ENCODE measurements at places on chromosomes 3 and 15. TPM values are rescaled to one million over a fixed set of nuclear protein-coding genes. Genes with fewer than 3 reads are reported as not detected.

- DNase-seq, result no peak
Observed at GRCh38 chr3:39187372-39188155, 4.8 kb downstream of the XIRP1 start.

DNA sequence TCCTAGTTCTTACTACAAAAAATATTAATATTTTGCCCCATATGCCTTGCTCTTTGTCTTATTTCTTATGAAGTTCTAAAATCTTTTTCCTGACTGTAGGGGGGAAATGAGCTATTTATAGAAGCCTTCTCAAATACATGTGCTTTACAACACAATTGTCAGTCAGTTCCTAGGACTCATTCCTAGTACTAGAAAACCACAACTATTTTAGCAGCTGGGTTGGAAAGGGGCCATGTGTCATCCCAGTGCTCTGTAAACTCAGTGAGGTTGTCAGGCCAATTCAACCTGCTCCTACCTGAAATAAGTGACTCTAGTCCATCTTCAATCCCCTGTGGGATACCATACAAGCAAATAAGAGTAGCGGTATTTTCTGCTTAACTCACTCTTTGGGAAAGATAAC is 153.8 kb downstream of the ULK4 start:
- no peak for DNase-seq

DNA sequence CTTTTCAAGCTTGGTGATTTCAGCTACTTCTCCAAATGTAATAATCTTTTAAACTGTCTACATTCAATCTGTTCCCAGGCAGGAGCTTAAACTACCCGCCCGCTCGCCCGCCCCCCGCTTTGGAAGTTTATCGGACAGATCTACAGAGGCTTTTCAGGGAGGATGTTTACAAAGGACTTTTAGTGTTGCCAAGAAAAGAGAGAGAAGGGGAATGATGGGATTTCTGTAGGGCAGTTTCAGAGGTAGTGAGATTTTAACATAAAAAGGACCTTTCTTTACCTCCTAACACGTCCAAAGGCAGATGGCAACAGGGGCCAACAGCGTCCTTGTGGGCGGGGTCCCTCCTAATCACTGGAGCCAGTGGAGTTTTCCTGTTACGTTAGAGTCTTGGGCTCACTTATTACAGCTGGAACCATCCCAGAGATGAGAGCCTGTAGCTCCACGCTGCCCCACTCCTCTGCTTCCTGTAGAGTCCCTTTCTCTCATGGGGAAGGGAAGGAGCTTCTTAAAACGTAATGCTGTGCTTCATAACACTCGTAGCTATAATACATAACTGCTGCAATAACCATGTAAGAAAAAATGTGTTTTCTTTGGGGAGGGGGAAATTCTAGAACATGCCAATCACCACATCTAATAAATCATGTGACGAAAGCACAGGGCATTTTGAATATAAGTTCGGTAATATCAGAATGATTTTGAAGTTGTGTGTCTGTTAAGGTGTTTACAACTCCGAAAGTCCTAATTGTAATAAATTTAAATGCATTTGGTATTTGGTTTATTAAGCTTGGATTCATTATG is 30.9 kb downstream of the HES1 start:
- no peak for DNase-seq

GRCh38 chr15:32105258-32106241 is 75.2 kb downstream of the CHRNA7 start:
- no peak for DNase-seq

The TMEM212 gene
- total RNA-seq, result not detected

The TERC gene
- total RNA-seq, result 61.5 TPM

DNA sequence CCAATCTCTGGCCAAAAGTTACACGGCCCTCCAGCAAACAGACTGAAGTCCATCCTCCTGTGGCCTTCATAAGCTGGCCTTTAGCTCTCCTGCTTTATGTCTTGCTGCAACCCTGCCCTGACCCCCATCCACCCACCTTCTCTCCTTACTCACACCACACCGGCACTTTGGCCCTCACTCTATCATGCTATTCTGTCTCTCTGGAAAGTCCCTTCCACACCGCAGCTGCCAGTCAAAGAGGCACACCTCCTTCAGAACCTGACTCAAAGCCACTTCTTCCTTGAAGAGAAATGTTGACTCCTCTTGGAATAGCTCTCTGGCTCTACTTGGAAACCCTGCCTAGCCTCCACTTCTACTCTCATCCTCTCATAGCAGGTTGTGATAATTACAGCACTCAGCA is 4.5 kb downstream of the GPR156 start:
- DNase-seq, result no peak

DNA sequence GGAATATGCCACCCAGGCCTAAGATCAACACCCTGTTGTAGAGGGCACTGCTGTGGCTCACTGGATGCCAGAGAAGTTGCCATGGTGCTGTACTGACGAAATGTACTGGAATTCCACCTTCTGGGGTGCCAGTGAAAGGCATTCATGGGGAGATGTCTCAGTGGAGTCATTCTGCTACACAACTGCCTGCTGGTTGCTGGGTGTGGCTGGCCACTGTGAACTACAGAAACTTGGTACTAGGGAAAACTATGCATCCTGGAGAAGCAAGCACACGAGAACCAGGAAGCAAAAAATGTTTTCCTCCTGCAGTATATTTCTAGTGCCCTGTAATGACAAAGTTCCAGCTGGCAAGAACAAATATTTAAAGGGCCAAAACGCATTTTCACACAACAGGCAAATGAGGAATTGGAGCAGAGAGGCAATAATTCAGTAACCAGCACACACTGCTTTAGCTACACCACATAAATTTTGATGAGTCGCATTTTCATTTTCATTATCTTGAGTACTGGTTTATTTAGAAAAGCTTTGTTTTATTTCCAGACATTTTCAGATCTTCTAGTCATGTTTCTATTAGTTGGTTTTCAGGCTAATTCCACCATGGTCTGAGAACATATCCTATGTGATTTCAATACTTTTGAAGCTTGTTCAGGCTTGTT is 18.3 kb upstream of the RFX7 start:
- no peak for DNase-seq

The CYP11A1 gene
- 1.3 TPM for total RNA-seq

DNA sequence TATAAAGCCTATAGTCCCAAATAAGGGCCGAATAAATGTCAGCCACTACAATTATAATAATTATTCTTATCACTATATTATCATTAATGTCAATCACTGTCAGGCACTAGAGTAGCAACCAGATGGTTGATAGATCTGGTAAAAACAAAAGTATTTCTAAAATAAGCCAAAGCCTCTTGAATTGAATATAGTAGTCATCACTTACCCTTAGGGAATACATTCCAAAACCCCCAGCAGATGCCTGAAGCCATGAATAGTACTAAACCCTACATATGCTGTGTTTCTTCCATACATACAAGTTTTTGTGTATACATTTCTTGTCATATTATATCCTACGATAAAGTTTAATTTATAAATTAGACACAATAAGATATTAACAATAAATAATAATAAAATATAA is 59.1 kb downstream of the LRRC3B start:
- DNase-seq, result no peak

GRCh38 chr15:90062023-90062442 is 40.2 kb downstream of the IDH2 start:
- DNase-seq, result no peak

The NEDD4 gene
- total RNA-seq, result 66.6 TPM

DNA sequence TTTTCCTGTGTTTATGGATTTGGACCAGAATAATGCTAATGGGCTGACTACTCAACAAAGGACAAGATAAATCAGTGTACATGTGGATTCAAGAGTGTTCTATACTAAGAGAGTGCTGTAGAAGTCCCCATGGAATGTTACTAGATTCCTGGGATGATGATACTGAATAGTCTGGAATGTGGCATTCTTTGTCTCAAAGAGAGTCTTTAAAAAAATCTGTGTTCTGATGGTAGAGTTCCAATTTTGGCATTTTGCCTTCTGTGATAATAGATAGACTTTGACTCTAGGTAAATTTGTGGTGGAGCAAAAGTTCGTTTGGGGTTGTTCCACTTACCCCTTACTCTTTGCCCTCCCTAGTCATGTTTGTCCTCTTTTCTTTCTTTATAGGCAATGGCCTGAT is 43.7 kb downstream of the NMD3 start:
- DNase-seq, result peak; percentile 61

GRCh38 chr15:66186049-66186825 is 67.3 kb downstream of the MEGF11 start:
- DNase-seq, result no peak

- no peak for DNase-seq
Observed at GRCh38 chr15:99425657-99426301, 140.0 kb upstream of the MEF2A start.

The ROPN1B gene
- not detected for total RNA-seq

The GOLGA6B gene
- total RNA-seq, result not detected

DNA sequence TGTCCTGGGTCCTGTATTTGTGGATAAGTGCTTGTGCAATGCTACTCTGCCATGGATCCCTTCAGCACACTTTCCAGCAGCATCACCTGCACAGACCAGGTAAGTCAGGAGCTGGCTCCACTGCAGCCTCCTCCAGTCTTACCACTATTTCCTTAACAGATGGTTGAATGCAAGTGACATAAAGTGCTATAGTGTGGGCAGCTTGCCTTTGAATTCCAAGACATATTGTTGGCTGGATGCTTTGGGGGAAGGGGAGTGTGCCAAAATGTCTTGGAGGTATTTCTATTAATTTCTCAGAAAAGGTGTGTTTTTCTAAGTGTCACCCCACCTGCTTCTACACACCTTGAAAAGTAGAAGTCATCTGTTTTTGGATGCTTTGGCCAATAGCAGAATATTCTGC is 352.2 kb upstream of the SUCLG2 start:
- no peak for DNase-seq

The SEMA3B gene
- 2.6 TPM for total RNA-seq

- DNase-seq, result no peak
Observed at GRCh38 chr3:46913644-46914043, 36.1 kb downstream of the PTH1R start.

GRCh38 chr3:194928831-194929577 is 243.3 kb downstream of the FAM43A start:
- no peak for DNase-seq

DNA sequence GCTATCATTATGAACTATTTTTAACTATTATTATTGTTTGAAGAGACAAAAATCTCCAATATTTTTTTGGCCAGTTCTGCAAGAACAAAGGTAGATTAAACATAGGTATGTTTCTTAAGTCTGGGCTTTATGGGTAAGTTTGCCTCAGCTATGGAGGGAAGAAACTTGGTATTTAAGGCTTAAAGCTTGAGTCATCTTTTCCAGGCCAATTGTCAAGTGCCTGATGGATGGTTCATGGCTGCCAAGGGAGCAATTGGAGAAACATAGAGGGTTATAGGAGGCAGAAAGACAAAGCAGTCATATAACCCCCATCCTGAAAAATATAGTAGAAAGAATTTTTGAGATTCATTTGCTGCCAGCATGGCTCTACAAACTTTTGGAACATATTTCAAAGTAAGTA is 7.2 kb upstream of the STAC start:
- DNase-seq, result no peak

DNA sequence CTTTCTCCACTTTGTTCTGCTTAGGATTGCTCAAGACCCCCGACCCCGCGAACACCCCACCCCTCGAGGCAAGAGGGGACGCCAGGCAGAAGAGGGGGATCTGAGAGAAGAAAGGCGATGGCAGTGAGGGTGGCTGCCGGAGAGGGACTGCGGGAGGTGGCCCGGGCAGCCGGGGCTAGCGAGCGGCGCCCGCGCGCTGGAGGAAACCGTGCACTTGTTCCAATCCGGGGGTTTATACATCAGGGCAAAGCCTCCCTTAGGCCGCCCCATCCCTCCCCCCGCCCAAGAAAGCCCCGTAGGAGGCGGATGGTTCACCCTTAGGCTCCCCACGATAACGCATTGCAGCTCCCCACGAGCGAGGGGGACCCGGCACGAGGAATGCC is 475 bp downstream of the ERC2 start:
- DNase-seq, result no peak

GRCh38 chr3:49027634-49028033 is 1.6 kb downstream of the IMPDH2 start:
- DNase-seq, result no peak

The GRM7 gene
- total RNA-seq, result not detected

DNA sequence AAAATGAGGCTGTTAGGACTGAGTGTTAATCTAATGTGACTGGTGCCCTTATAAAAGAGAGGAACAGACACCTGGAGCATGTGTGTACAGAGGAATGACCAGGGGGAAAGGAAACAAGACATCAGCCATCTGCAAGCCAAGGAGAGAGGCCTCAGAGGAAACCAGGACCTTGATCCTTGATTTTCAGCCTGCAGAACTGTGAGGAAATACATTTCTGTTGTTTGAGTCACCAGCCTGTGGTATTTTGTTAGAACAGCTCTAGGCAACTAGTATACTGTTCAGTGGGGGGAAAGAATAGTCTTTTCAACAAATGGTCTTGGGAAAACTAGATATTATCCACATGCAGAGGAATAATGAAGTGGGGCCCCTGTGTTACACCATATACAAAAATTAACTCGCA is 80.6 kb downstream of the CCR1 start:
- peak; percentile 55 for DNase-seq

- no peak for DNase-seq
Observed at GRCh38 chr15:77897896-77898406, 179.6 kb downstream of the TBC1D2B start.

The RTF1 gene
- total RNA-seq, result 26.0 TPM

The GPR62 gene
- total RNA-seq, result not detected

GRCh38 chr3:111621535-111621934 is 26.4 kb upstream of the ZBED2 start:
- DNase-seq, result no peak

GRCh38 chr3:113212844-113213375 is 1.6 kb downstream of the BOC start:
- DNase-seq, result no peak

DNA sequence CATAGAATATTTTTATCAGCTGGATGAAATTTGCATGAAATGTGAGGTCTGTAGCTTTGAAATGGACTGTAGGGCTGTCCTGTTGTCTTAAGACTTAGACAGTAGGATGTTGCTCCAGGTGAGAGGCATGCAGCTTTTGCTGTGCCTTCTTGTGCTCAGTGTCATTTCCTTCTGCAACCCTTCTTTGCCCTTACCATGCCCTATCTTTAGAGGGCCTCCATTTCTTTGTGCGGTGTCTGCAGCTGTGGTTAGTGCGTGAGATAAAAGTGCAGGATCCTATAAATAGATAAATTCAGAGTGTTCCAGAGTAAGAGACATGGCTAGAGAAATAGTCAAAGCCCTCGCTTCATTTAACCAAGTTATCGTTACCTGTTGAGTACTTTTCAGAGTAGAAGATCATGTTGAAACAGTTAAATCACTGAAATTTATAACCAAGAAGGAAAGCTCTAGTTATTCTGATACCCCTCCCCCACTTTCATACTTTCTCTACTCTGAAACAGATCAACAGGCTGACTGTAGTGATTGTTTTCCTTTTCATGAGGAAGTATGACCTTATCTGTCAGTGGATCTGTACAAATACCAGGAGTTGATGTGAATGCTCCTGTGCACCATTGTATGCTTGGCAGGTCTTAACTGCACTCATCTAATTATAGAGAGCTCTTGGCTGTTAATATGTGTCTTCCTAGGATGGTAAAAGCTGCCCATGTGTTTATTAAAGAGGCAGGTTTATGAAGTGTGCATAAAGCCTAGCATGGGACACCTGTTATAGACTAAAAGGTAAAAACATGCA is 18.2 kb downstream of the EIF3J start:
- no peak for DNase-seq
